ENCODE measurements at places on chromosomes 5 and 9. TPM values are rescaled to one million over a fixed set of nuclear protein-coding genes. Genes with fewer than 3 reads are reported as not detected.

- peak; percentile 85 for DNase-seq
These were observed at the start of gene CFAP77 for GRCh38 chr9:132409828-132410528. CFAP77 (plus strand) TSS chr9:132410211; CDS start chr9:132410272, 61 bp downstream.

- peak; percentile 77 for DNase-seq
These were observed 186.7 kb downstream of the PARP8 start for GRCh38 chr5:50853151-50853550.

GRCh38 chr5:1515311-1515920, 8.3 kb downstream of the LPCAT1 start:
- peak; percentile 81 for DNase-seq

DNA sequence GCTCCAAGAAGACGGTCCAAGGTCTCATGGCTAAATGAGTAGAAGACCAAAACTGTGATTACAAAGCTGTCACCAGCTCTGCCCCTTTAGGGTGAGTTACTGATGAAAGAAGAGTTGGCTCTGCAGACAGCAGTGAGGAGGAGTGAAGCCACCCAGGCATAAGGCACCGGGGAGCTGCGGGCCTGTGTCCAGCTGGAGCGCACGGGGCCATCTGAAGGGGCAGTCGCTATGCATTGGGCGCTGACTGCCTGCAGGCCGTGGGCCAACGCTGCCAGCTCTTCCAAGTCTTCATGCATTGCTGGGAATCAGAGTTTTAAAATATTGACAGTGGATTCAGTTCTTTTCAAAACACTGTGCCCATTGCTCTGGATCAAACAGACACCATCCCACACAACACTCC, 70.3 kb downstream of the DAPK1 start:
- DNase-seq: no peak

DNA sequence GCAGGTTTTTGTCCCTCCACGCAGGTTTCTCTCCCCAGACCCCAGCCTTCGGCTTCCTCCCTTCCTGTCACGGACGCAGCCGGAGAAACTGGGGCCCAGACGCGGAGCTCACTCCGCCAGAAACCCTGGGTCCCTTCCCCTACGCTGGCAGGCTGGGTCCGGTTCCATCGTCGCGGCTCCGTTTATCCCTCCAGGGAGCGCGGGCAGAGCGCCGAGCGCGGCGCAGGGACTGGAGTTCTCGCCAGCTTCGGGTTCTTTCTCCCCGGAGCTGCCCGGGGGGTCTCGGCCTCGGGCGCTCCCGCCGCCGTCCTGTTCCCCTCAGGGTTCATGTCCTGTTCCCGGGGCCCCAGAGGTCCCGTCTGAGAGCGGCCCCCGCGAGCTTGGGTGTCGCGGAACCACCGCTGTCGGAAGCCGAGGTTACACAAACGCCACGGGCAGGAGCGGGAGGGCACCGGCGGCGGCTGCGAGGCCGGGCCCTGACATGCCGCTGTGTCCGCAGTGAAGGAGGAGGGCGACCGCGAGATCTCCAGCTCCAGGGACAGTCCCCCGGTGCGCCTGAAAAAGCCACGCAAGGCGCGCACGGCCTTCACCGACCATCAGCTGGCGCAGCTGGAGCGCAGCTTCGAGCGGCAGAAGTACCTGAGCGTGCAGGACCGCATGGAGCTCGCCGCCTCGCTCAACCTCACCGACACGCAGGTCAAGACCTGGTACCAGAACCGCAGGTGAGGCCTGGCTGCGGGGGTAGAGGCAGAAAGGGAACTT, 4.6 kb downstream of the BARHL1 start:
- no peak for DNase-seq

- no peak for DNase-seq
These were observed 1.0 kb downstream of the FAM200C start for GRCh38 chr5:160398806-160399205.

GRCh38 chr5:60687927-60688720, 11.8 kb downstream of the DEPDC1B start:
- DNase-seq: no peak

- no peak for DNase-seq
These were observed 24.7 kb upstream of the ASPN start for GRCh38 chr9:92507005-92507404.

DNA sequence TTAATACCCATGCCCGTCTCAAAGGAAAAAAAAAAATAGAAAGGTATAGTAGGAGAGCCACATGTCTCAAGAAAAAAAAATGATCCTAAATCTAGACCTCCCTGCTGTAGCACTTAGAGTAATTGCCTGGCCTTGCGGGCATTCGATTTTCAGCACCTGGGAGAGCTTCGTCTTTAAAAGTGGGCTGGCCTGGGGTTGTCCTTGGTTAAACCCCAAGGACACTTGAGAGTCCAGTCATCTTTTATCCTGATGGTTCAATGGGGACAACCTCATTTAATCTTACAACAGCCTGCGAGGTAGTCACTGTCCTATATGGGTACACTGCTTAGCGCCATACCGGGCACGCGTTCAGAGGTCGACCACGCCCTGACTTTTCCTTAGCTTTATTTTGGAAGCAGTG, 60.1 kb downstream of the MAT2B start:
- no peak for DNase-seq

DNA sequence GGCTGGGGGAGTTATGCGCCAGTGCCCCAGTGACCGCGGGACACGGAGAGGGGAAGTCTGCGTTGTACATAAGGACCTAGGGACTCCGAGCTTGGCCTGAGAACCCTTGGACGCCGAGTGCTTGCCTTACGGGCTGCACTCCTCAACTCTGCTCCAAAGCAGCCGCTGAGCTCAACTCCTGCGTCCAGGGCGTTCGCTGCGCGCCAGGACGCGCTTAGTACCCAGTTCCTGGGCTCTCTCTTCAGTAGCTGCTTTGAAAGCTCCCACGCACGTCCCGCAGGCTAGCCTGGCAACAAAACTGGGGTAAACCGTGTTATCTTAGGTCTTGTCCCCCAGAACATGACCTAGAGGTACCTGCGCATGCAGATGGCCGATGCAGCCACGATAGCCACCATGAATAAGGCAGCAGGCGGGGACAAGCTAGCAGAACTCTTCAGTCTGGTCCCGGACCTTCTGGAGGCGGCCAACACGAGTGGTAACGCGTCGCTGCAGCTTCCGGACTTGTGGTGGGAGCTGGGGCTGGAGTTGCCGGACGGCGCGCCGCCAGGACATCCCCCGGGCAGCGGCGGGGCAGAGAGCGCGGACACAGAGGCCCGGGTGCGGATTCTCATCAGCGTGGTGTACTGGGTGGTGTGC, at the start of gene RXFP3:
RXFP3 (plus strand) TSS at position 6 of the 636 bp plus-strand sequence; CDS start at position 361, 355 bp downstream.
- DNase-seq: no peak

GRCh38 chr5:143036146-143036927, 266.2 kb downstream of the ARHGAP26 start:
- no peak for DNase-seq

DNA sequence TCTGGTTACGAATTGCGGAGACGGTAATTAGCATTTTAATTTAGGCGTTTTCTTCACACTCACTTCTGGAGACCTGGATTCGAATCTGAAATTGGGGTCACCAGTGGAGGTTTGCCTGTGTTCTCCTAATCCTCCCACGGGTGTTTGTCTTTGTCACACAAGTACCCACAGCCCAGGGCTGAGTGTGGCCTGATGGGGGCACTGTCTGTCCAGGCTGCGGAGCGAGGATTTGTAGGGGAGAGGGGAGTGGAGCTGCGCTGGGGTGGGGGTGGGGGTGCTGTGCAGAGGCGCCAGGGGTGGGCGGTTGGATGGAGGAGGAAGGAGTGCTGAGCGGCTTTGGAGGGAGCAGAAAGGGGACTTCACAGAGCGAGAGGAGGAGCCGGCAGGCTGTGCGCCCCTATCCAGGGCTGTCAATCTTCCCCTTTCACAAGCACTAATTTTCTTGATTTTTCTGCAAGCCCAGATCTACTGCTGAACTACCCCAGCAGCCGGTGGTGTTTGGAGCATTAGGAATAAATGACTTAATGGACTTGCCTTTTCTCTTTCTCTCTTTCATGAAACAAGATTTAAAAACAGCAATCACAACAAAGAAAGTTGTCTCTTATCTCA, 53.1 kb downstream of the TSPAN17 start:
- no peak for DNase-seq

GRCh38 chr5:143142596-143143435, 260.7 kb downstream of the NR3C1 start:
- DNase-seq: no peak

The CORO2A gene
- 1.3 TPM for polyA plus RNA-seq

The OTULINL gene
- 4.3 TPM for polyA plus RNA-seq

The COL23A1 gene
- 1.7 TPM for polyA plus RNA-seq

The ATOSB gene
- 8.7 TPM for polyA plus RNA-seq

The UBE2QL1 gene
- polyA plus RNA-seq: 0.08 TPM

The IL5 gene
- polyA plus RNA-seq: not detected

The ECM2 gene
- polyA plus RNA-seq: 0.68 TPM

The STKLD1 gene
- 0.96 TPM for polyA plus RNA-seq

The ARID3C gene
- polyA plus RNA-seq: not detected

The SH3RF2 gene
- 0.04 TPM for polyA plus RNA-seq

The FGD3 gene
- 54.5 TPM for polyA plus RNA-seq

All from spleen (tissue), 13 donors.